Stimulated activated CD8-positive, alpha-beta memory T cell treated with anti-CD3 and anti-CD28 coated beads, Interleukin-15, amount 100 ng/mL, for 4 hours (primary cell): ENCODE measurements at places on chromosomes 16 and 17.

DNA sequence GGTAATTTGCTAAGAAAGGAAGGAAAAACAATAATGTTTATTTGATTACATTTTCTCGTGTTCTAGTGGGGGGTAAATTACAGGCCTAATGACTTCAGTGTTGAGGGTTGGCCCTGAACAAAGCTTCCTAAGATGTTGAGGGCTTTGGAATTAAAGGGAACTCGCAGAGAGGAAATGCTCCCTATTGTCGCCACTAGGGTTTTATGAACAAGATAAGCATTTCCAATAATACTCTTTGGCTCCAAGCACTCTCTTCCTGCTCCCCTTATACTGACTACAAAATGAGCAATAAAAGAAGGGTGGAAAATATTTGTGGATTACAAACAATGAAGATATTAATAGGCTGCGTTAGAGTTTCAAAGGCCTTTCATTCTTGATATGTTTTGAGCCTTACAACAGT, 363.6 kb downstream of the HS3ST3B1 start:
- no peak for DNase-seq

DNA sequence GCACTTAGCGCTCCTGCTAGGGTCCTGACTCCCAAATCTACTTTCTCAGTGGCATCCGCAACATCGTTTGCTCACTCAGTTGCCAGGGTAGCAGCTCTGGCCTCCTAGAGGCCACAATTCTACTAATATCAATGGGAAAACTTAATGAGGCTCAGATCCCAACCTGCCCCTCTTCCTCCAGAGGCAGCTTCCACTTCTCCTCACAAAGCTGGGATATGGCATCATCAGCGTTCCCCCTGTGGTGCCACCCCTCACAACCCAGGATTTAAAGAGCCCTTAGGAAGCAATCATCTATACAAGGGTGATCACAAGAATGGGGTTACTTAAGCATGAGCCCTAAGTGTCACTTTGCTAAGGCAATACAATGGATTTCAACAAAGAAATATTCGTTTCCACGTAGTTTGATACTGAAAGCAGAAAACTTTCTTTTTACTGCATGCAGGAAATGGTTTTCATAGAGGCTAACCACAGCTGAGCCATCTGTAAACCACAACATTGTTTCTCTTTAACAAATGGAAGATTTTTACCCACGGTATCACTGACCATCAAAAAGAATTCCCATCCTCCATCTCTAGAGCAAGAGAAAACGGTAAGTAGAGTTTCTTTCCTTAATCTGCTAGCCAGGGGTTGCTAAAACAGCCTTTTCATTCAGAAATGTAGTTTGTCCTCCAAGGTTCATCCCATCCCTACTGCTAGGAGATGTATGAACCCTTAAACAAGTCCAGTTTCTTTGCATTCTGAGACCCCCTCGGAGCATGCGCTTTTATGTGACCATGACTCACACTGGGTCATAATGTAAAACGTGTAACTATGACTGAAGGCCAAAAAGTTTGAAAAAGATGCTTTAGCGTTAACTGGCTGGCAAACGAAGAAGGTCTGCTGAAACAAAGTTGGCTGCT, 68.3 kb upstream of the BCAR1 start:
- no peak for DNase-seq

DNA sequence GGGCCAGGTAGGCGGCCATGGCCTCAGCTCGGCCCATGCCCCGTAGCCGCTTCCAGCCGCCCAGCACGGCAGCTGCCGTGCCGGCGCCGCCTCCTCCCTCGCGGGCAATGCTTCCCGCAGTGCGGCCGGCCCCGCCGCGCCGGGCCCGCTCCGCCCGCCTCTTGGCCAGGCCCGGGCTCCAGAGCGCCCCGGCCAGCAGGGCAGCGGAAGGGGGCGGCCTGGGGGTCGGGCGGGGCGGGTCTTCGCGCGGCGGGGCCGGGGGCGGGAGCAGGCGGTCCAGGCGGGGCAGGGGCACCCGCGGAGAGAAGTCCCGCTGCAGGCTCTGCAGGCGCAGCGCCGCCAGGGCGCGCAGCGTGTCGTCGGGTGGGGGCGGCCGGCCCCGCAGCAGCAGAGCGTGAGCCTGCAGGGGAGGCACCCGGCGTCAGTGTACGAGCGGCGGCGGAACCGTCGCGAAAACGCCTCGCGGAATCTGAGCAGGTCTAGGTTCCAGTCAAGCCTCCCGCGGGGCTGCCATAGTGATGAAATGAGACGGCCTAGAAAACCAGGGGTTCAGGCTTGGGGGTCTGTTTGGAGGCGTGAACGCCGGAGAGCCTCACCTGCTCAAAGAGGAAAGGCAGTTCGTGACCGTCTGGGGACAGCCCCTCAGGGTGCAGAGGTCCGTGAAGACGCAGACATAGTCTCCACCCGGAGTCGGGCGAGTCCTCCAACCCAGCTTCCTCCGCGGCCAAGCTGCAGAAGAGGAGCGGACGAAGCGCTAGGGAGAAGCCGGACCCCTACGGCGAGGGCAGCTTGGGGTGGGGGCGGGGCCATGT, 6.6 kb downstream of the PLEKHH3 start:
- no peak for DNase-seq

DNA sequence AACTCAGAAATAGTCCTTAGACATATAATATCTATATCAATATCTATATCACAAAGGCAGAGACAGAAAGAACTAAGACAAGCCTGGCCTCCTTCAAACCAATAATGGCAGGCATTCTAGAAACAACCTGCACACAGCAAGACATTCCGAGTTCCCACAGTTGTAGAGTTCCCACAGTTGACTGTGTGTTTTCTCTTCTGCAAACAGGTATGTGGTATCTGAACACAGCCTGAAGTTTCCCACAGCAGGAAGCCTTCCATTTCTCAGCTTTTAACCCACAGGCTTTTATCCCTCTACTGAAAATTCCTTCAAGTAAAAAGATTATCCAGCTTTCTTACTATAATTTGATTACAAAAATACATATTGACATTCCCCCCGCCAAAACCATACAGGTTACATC, 73.9 kb downstream of the ZZEF1 start:
- no peak for DNase-seq

GRCh38 chr17:181245-182049, at the start of gene DOC2B:
DOC2B (minus strand) TSS chr17:181650; CDS start chr17:181479, 171 bp downstream.
- DNase-seq, result no peak
